Stimulated activated CD4-positive, alpha-beta T cell treated with anti-CD3 and anti-CD28 coated beads, Interleukin-2, amount 100 ng/mL, for 4 hours (primary cell): ENCODE measurements at places on chromosomes 2 and 18.

- no peak for DNase-seq
These were observed 196.6 kb upstream of the COPS8 start for GRCh38 chr2:236888794-236889780.

GRCh38 chr2:158567208-158567607 lies 110.5 kb downstream of the PKP4 start:
- no peak for DNase-seq

DNA sequence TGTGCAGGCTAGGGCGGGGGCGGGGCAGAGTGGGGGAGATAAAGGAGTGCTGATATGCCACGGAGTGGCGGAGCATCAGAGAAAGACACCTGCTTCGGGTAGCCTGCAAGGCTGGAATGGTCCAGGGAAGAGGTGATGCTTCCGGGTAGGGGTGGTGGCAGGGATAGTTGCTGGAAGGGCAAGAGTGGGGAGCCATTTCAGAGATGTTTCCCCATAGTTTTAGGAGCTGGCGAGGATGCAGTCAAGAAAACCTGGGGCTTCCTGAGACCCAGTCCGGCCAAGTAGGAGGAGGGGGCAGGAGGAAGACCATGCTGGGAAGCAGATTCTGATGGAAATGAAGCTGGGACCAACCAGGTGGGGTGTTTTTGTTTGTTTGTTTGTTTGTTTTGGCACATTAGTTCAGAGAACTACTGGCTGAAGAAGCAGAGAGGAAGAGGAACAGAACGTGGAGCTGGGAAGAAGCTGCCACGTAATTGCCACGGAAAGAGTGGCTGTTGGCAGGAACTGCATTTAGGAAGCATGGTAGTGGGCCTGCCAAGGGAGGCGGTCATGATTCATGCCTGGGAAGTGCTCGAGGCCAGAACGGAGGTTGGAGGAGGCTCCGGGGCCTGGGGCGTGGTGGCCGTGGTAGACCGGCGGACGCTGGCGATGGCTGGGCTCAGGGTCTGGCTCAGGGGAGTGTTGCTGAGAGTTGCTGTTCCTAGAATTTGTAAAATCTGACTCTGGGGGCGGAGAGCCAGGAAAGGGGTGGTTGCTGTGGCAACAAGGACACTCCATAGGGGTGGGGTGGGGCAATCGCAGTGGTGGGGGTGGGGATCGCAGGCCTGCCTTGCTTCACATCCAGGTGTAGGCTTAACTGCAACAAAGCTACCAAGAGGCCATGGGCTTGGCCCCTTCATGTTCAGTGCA lies 8.6 kb upstream of the INPP5D start:
- no peak for DNase-seq

DNA sequence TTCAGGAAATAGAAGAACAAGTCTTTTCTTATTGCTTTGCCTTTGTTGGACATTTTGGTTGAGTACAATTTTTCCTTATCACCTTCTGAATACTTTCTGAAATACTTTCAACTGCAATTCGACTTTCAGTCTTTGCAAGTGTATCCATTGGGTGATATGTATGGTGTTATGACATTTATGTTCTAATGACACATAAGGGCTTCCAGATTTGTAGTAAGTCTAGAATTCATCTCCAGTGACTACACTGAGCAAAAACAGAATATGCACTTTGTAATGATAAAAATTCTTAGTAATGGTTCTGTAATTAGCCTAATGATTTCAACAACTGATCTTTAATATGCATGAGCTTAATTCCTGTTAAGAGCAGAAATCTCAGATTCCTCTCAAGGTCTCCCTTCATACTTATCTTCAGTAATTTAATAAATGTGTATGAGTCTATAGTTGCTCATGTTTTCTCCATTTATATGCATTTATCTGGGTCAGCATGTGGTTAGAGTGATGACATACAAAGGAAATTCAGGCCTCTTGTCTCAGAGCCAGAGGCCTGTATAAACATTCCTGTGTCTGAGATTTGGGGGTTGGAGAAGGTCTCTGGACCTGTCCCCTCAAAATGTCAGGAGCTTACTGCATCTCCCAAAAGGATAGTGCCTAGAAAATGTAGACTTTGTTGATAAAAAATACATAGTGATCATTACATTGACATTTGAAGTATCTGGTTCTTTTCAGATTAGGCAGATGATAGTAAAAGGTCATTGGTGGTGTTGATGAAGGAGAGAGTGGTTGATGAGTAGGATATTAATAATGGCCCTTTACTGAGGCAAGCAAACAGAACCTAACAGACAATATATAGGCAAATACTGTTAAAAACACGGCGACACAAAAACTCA lies 114.9 kb downstream of the QPCT start:
- DNase-seq, result no peak

DNA sequence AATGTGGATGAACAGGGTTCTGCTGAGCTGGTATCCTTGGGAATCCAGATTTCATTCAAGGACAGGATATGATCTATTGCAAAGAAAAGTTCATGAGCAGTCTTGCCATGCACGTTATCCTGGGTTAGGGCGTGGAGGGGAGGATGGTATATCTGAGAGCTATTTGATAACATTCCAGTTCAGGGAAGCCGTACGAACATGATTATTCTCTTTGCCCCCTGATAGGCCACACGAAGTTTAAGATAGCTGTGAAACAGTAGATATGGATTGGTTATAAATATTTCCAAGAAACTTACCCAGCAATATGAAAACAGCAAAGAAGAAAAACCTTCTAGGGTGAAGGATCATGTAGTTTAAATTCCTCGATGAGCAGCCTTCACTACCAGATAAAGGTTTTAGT lies 171.9 kb downstream of the LTBP1 start:
- DNase-seq, result no peak

DNA sequence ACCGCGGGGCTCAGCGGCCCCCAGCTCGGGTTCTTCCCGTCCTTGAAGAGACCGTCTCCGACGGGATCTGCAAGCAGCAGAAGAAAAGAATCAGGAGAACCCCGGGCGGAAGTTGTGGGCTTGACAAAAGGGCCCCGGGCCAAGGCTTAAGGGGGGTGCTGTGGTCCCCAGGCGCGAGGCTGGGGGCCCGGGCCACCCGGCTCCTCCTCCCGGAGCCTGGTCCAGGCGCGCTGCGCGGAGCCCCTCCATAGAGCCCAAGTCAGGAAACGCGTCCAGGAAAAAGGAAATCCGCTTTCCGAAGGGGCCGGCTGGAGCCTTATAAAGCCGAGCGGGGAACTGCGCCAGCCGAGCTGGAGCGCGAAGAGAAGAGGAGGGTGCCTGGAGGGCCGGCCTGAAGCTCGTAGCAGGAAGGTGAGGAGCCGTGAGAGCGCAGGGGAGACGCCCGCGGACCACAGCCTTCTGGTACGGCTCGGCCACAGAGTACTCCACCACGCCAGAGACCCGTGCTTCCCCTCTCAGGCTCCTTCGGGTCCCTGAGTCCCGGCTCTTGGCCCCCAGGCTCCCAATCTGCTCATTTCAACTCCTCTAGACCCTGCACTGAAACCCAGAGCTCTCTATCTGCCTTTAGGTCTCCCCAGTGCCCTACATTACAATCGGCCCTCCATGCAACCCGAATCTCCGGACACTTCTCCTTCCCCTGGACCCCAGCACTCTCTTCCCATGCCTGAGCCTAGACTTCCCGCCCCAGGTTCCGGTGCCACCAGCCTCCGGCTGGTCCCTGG lies 554 bp downstream of the FEV start:
- no peak for DNase-seq

DNA sequence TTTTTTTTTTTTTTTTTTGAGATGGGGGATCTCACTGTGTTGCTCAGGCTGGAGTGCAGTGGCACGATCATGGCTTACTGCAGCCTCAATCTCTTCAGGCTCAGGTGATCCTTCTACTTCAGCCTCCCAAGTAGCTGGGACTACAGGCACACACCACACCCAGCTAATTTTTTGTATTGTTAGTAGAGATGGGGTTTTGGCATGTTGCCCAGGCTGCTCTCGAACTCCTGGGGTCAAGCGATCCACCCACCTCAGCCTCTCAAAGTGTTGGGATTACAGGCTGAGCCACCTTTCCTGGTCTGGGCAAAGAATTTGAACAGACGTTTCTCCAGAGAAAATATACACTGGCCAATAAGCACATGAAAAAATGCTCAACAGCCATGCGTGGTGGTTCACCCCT lies 2.9 kb upstream of the SNRNP200 start:
- no peak for DNase-seq

GRCh38 chr2:239468491-239469105 lies 67.8 kb upstream of the HDAC4 start:
- no peak for DNase-seq

DNA sequence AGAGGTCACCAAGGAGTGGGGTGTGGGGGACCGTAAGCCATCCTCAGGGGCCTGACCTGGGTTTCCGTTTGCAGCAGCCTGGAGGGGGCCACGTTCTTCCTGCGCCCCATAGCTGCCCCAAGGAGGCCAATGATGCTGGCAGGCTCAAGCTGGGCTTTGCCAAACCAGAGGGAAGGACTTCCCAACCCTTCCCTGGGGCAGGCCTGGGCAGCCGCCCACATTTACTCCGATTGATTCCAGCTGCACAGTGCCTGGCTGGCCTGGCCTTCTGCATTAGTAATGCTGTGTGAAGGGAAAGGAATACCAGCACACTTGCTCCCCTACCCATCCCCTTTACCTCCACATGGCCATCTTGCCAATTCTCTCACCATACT lies 360.6 kb upstream of the SLC14A2 start:
- DNase-seq, result no peak

- DNase-seq, result no peak
These were observed 146.1 kb downstream of the DCC start for GRCh38 chr18:52486052-52486451.

GRCh38 chr2:201349601-201350000 lies 7.5 kb downstream of the FLACC1 start:
- DNase-seq, result no peak

GRCh38 chr2:127058246-127058953 lies 48.6 kb downstream of the BIN1 start:
- DNase-seq, result no peak

- DNase-seq, result no peak
These were observed 27.5 kb upstream of the FAHD2A start for GRCh38 chr2:95374921-95375471.

DNA sequence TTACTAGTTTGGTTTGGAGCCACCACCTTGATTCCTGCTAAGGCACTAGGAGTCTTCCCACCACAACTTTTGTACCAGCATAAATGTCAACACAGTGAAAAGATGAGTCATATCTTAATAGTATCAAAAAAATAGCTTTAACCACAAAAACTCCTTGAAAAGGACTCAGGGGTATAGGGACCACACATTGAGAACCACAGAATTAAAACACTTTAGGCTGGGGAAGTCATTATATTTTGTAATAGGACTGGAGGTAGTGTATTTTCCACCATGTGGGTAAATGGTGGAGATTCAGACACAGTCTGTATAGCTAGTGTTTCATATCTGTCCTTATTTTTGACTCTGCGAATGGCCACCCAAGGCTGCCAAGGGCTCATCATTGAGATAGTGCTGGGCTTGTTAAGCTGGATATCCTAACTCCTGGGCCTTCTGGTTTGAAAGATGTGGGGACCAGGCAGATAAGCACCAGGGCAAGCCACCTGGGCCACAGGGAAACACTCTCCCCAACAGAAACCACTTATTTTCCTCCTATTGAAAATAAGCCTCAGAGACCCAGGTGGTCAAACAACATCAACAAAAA lies 19.1 kb upstream of the FHL2 start:
- no peak for DNase-seq

DNA sequence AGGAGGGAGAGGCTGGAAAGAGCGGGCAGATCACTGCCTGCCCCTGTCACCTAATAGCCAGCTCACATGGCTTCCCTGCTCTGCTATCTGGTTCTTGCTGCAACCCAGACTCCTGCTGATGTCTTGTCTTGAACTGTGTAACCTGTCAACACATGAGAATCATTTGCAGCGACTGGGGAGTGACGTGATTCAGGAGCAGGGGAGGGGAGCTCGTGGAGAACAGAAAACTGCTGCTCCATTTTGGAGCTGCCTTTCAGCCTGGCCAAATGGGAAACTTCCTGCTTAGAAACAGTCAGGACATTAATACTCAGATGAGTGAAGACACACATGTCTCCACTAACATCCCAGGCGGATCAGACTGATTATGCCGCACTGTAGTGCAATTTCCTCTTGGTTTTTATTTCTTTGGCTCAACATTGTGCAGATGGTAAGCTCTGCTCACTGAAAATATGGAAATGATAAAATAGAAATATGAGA lies 38.1 kb downstream of the RPL37A start:
- no peak for DNase-seq

DNA sequence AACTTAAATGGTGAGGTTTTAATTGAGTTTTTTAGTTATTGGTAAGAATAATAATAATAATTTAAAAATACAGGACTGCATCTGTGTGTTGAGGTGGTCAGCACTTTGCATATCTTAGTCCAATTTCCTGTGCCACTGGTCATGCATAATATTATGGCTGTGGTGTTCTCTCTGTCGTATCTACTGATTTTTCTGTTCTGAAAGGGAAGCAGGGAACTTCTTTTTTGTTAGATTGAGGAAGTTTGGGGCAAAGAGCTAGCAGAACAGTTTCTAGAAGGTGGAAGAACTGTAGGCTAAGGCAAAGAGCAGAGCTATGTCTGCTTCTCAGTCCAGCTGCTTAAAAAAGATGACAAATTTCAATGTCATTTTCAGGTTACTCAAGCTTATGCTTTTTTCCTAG lies 74.3 kb downstream of the XRCC5 start:
- no peak for DNase-seq

DNA sequence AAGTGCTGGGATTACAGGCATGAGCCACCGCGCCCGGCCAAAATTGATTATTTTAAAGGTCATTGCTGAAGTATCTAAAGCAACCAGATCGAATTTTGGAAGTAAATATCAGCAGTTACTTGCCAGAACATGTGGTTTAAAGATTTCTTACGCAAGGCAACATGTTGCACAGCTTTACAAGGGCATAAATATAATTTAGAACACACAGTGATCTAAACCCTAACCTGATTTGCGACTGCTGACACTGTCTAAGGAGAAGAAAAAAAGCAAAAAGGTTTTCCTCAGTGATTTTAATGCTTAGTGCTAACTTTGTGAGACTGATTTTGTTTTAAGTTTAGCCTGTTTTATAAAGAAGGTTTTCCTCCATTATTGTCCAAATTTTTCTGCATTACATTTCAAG lies 569.9 kb upstream of the LINC00305 start:
- DNase-seq, result no peak

DNA sequence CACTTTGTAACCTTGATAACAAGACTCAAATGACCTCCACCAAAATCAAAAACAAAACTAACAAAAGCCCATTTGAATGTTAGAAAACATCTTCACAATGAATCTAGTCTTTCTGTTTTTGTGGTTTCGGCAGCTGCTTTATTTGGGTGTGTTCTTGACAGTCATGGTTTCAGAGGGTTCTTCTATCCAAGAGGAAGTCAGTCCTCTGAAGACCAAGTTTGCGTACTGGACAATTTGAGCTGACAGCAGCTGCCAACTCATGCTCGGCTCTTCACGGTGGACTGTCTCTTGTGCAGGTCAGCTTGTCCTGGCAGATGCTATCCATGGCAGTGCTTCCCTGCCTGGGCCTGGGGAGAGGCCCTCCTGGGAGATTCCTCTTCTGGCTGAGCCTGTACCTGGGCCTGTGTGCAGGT lies 91.0 kb downstream of the TMEM17 start:
- no peak for DNase-seq
